Transverse colon (tissue), 4 donors: ENCODE measurements at places on chromosomes 7 and 10.
A peak's percentile ranks its signal among the peaks of the same experiment; 100 is the strongest.

DNA sequence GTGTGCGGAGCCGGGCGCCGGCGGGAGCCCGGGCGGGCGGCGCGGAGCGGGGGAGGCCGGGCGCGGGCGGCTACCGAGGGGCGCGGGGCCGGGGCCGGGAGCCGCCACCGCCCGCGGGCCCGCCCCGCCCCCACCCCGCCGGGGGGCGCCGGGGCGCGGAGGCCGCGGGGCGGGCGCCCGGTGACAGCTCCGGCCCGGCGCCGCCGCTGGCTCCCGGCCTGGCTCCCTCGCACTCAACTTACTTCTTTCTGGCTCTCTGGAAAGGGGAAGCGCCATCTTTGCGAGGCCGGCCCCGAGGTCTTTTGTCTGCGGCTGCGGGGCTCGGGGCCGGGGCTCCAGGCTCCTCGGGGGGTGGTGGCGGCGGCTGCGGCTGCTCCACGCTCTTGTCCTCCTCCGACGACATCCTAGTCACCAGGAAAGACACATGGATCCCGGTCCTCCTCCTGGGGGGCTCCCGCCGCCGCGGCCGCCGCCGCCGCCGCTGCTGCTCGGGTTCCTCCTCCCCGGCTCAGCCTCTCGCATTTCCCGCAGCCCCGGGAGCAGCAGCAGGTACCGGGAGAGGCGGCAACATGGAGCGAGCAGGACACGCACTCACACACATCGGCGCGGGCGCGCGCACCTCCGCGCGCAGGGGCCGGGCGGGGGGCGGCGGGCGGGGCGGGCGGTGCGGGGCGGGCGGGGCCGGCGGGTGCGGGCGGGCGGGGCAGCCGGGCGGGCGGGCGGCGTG, at the start of gene KMT2C:
TSS of gene KMT2C (minus strand) at position 620 of the 727 bp plus-strand sequence. CDS start at position 403, 217 bp downstream.
- peak; percentile 68 for DNase-seq

DNA sequence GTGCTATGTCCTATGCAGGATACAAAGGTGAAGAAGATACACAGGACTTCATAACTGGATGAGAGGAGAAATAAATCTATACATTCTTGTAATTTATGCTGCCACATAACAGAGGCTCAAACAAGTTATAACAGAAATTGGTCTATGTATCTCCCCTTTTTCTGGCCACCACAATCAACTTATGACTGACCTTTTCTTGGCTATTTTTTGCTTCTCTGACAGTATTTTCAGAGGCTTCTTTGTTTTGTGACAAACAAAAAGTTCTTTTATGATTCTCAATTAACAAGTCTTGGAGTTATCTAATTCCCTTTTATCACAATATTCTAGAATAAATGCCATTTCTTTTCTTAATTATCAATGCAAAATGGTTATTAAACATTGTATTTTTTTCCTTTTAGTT, 953.0 kb upstream of the ZWINT start:
- no peak for DNase-seq

GRCh38 chr7:123057911-123058310, 62.4 kb upstream of the TAS2R16 start:
- DNase-seq: no peak

- no peak for DNase-seq
Observed at GRCh38 chr7:39480901-39481300, 85.3 kb upstream of the YAE1 start.

DNA sequence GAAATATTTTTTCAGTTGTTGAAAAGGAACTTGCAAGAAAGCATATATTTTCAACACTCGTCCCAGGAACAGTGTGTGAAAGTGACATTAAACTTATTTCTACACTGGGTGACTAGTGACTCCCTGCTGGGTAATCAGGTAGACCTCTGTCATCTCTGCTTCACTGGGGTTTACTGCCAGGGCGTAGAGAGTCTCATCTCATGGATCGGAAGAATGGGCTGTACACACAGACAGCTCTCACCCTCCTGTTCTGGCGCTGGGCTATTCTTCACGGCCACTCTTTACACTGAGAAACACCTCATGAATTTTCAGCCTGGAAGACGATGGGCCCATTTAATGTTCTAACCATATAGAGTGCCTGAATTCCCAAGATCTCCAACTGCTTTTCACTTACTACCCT, 36.4 kb downstream of the NRP1 start:
- no peak for DNase-seq

GRCh38 chr10:104260775-104261115, 6.1 kb downstream of the GSTO1 start:
- DNase-seq: no peak

GRCh38 chr10:88066876-88067275, 203.5 kb downstream of the PTEN start:
- no peak for DNase-seq

GRCh38 chr10:30691639-30692015, 62.1 kb upstream of the LYZL2 start:
- DNase-seq: no peak

DNA sequence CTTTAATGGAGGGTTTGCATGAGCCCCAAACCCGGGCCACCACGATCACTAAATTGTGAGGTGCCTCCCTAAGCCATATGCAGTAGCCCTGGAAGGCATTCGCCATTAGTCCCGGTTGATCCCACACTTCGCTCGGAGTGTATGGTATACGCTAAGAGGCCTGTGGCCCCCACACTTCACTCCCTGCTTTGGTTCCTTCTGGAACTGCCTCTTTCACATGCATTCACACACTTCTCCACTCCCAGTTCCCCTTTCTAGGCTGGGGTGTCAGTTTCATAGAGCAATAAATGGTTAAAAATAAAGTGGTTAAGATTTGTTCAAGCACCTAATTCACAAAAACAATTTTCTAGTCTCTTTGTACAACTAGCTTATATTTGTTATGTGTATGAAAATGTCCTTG, 212.1 kb upstream of the KCND2 start:
- no peak for DNase-seq

GRCh38 chr7:74240482-74240881, 13.7 kb downstream of the RFC2 start:
- peak; percentile 35 for DNase-seq

DNA sequence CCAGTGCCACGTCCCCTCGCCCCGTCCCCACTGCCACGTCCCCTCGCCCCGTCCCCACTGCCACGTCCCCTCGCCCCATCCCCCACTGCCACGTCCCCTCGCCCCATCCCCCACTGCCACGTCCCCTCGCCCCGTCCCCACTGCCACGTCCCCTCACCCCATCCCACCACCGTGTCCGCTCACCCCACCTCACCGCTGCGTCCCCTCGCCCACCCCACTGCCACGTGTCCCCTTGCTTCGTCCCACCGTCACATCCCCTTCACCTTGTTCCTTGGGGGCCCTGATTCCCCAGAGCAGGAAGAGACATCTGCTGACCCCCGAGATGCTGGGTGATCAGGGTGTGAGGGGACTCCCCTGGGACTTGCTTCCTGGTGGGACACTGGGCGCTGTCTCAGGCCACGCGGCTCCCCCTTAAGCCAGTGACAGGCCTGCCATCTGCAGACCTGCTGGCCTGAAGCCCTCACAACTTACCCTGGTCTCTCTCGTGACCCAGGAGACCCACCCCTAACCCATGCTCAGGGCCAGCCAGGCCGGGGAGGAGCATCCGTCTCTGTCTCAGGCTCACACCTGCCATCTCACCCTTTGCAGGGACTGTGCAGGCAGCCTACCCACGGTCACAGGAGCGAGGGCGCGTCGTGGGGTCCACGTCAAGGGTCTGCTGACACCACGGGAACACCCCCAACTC, 260.4 kb downstream of the ELFN1 start:
- DNase-seq: no peak

DNA sequence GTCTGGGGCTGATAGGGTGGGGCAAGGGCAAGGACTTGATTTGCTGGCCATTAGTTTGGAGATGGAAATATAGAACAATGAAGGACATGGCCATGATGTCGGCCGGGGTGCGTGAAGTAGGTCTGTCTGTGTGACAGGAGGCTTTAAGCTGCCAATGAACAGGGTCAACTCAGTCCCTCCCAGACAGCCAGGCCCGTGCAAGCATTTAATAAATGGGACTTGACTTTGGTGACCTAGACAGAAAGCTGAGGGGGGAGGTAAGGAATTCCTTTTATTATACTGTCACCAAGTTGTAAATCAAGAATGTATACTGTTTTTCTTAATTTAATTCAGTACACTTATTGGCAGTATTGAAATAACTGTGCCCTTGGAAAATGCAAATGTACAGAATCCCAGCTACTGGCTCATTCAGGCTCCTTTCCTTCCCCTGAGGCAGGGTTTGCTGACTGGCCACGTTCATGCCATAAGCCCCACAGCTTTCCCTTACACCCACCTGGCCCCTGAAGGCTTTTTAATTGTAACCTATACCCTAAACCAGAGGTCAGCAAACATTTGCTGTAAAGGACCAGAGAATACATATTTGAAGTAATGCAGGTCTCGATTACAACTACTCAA, 87.2 kb downstream of the WIPF3 start:
- no peak for DNase-seq

- DNase-seq: no peak
Observed at GRCh38 chr7:137669706-137670105, 177.1 kb downstream of the DGKI start.

DNA sequence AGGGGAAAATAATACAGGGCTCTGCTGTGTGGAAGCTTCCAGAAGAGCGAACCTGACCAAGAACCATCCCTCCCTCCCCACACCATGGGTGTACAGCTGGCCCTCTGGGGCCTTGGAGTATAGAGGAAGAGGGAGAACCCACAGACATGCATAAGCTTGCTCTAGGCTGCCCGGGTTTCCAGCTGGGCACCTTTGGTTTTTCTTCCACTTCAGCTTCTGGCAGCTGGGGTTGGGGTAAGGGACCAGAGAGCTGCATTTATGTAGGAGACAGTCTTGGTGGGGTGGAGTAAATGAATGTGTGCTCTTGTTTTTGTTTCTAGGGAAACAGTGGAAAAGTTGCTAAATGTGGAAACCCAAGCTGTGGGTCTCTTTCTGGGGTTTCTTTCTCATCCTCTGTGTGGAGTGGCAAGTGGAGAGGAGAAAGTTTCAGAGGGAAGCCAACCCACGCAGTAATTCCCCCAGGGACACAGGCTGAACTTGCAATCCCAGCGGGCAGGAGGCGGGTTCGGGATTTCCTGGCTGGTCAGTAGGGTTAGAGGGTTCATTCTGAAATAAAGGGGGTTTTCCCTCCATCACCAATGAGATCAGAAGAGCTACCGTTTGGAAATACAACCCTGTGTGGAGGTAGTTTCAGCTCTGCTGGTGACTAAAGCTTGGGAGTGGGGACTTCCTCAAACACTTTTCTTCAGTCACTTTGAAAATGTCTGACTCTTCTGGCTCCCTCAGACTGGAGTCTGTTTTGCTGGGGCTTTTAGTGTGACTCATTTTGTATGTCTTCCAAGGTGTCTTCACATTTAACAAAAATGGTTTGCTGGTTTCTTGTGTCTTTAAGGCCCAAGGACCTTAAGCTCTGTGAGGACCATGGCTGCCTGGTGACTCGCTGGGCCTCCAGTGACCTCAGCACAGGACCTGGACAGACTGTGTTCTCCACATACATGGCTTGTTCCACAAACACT, 22.2 kb upstream of the SRGN start:
- no peak for DNase-seq

DNA sequence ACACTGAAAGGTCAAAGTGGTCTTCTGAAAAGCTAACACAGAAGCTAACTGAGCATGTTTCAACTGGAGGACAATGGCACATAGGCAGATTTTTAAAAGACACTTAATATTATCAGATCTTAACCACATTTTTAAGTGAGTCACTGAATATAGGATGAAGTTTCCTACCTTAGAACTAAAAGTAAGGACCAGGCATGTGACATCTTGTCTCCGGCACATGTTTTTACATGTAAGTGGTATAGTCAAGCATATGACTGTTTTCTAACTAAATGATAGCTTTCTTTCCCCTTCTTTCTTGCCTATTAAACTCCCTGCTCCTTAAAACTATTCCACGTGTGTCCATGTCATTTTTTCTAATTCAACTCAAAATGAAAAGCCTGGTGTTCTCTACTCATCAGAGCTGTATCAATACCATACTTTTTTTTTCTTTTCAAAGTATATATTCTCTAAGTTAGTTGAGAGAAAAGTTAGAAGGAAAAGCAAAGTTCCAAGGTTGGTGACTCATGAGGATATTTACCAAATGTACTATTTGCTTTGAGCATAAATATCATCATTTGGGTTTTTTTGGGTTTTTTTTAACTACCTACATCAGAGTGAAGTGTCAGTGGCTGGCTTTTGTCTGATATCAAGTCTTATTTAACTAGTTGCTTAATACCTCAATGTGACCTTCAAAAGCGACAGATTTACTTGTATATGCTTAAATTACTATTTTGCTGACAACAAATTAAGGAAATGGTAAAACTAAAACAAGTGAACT, 127.5 kb downstream of the CRPPA start:
- no peak for DNase-seq

- DNase-seq: peak; percentile 74
Observed at GRCh38 chr7:140672382-140673062, at the start of gene ADCK2. Gene ADCK2 (plus strand): TSS chr7:140672945. CDS start chr7:140673331, 386 bp downstream.

DNA sequence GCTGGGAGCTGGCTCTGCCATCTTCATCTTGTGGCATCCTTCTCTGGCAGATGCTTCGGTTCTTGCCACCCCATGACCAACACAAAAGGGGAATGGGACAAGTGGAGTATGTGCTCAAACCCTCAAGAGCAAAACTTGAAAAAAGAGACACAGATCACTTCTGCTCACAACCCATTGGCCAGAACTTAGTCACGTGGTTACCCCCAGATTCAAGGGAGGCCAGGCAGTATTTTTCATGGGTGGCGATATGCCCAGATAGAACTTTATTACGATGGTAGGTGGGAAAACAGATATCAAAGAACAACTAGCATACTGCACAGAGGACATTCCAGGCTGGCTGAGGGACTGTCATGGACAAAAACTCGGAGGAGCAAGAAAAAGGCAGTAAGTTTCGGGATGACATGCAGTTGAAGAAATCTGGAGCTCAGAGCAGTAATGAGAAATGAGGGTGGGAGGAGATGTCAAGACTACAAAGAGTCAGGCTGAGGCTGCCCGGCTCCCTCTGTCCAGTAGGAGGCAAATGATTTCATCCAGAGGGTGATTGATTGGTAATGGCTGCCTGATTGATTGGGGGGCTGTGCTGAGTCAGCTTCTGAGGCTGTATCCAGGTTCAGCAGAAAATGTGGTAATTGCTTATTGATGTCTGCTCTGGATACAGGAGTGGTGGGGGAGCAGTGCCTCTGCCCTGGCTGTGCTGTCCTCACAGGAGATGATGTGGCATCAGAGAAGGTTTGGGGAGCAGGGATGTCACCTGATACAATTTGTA, 25.3 kb downstream of the COL13A1 start:
- no peak for DNase-seq

DNA sequence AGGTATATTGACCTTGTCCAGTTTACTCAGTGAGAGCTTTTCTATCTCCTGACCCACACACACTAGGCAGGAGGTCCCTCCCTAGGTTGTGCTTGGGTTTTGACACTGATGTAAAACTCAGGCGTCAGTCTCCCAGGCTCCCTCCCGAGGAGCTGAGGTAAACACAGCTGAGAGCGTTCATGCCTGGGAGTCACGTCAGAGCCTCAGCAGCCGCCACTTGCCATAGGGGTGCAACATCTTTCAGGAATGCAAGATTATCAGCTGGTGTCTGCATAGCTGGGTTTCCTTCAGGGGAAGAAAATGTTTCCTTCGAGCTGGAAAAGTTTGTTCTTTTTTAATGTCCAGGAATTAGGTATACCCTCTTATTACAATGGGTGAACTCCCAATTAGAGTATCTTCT, 70.6 kb downstream of the FGFR2 start:
- peak; percentile 28 for DNase-seq
